HFFc6 (cell line): ENCODE measurements at places on chromosomes 11 and 22. TPM values are rescaled to one million over a fixed set of nuclear protein-coding genes. Genes with fewer than 3 reads are reported as not detected.

GRCh38 chr22:29521526-29521925, 32.0 kb downstream of the THOC5 start:
- DNase-seq = no peak

DNA sequence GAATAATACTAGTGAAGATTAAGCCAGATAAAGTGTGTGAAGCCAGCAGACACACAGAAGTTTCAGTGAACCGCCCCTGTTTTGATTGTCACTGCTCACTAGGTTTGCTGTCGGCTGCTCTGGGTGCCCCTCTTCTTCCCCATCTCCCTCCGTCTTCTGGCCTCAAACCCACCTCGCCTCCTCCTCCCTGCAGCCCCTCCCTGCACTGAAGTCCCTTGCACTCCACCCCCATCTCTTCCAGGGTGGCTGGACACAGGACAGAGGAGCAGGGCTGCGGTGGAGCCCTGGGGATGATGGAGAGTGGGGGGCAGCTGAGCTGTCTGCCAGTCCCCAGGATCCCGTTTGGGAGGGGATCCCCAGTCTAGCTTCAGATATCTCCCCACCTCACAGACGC, 53.5 kb downstream of the CYTH4 start:
- DNase-seq = no peak

Gene MIOX
- not detected in 2 replicates for total RNA-seq

DNA sequence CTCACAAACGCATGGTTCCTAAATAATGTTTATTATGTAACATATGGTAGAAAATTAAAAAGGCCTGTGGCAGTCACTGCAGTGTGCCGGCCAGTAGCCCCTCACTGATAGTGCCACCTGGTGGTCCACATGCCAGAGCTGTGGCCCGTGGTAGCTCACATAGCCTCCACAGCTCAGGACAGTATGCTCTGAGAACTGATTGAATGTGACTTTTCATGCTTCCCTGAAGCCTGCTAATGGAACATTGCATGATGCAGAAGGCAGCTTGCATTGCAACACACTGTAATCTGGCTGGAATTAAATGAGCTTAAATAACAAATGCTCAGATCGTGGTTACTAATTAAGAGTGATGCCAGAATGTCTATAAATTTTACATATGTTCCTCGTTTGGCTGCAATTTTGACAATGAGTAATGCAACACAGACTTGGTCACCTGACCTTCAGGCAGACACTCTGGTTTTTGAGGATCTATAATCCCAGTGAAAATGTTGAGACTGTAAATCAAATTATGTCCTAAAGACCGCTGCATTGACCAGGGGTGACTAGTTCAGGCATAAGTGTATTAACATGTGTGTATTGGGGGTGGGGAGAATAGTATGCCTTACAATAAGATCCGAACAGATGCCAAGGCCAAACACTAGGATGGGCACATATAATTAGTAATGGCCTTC, 566.4 kb downstream of the METTL15 start:
- peak; percentile 86 for DNase-seq

Gene PAX6
- total RNA-seq = 1.3 TPM in 1 of 3 replicates, not detected in the others

DNA sequence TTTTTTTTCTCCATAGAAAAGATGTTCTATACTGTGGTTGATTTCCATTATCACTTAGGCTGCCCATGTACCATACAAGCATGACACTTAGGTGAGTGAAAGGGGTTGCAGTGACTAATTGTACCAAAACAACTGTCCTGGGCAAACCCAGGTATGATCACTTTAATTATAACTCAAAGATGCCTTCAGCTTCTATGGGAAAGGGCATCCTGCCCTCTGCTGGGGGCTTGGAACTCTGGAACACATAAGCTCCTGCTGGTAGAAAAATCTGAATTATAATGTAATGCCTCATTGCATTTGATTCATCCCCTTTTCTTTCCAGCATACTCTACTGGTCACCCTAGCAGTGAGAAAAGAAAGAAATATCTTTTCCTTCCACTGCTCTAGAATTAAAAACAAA, 206.3 kb downstream of the DDX10 start:
- DNase-seq = peak; percentile 45

Gene SLN
- not detected in 3 replicates for total RNA-seq
